Activated CD8-positive, alpha-beta memory T cell treated with anti-CD3 and anti-CD28 coated beads for 24 hours (primary cell): ENCODE measurements at places on chromosomes 6 and 20.

- DNase-seq: no peak
These were observed 5.5 kb downstream of the ZNF334 start for GRCh38 chr20:46507760-46508407.

GRCh38 chr20:50037123-50037522 is 54.3 kb downstream of the SNAI1 start:
- DNase-seq: no peak

DNA sequence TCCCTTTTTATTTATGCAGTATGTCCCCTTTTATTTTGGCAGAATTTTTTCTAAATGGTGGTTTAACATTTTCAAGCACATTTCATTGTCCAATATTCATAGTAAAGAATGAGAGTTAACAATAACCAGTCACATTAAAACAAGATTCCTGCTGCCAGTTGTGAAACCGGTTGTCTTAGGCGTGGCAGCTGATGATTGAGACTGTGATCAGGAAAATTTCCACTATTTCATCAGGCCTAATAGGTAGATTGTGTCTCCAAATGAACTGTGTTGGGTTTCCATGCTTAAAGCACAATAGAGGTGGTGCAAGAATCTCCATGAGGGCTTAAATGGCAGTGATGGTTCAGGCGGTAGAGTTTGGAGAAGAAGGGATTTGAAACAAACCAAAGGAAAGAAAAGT is 15.3 kb downstream of the PRDM1 start:
- DNase-seq: no peak

DNA sequence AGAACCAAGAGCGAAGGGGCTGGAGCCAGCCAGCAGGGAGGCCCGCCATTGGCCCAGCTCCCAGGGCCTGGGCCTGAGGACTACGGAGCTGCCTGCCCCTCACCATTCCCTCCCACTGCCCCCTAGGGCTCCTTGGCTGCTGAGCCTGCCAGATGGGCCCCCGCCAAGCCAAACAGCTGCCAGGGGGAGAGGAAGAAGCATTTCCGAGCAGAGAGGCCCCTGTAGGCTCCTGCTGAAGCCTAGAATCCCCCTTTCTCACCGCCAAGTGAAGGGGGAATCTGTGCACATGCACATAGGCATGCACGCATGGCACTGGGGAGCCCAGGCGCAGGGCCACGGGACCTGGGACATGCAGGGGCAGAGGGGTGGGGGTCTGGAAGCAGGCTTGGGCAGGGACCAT is 28.5 kb upstream of the MRPS18A start:
- DNase-seq: no peak

DNA sequence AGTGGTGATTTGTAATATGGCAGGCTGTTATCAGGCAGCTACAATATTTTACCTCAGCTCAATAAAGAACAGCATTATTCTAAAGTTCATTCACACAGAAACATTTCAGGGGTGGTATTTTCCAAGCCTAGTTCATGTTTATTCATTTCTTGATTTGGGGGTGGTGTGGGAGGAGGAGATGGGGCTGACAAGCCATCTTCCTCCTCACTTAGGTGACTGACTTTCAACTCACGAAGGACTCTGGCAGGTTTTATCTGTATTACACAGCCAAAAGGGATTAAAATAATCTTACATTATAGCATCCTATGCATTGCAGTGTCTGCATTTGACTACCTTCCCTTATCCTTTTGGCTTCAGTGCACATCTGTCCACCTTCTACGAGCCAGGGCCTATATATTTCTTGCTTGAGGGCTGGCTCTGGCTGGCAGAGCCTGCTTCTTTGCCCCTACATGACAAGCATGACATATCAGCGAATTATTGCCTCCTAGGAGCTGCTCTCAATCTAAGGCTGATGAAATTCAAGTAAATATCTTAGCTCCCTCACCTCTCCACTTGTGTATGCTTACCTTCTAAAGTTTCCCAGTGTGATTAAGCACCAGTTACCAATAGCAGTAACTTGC is 20.0 kb downstream of the KHDRBS2 start:
- DNase-seq: no peak

DNA sequence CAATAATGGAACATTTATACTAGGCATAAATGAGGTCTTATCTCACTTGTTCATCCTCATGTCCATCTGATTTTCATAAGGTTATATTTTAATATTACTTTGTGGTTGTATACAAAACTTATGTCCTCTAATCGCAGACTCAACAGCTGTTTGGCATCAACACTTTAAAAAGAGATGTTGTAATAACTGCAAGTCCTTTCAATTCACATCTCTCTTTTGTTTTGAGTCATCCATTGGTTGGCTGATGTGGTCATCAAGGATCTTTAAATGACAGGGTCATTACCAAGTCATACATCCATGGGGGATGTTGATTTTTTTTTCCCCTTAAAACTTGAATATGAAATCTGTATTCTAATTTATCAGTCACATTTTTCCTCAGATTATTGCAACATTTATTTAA is 299.4 kb upstream of the NRSN1 start:
- DNase-seq: no peak

GRCh38 chr6:40054186-40054585 is 119.9 kb upstream of the MOCS1 start:
- no peak for DNase-seq

DNA sequence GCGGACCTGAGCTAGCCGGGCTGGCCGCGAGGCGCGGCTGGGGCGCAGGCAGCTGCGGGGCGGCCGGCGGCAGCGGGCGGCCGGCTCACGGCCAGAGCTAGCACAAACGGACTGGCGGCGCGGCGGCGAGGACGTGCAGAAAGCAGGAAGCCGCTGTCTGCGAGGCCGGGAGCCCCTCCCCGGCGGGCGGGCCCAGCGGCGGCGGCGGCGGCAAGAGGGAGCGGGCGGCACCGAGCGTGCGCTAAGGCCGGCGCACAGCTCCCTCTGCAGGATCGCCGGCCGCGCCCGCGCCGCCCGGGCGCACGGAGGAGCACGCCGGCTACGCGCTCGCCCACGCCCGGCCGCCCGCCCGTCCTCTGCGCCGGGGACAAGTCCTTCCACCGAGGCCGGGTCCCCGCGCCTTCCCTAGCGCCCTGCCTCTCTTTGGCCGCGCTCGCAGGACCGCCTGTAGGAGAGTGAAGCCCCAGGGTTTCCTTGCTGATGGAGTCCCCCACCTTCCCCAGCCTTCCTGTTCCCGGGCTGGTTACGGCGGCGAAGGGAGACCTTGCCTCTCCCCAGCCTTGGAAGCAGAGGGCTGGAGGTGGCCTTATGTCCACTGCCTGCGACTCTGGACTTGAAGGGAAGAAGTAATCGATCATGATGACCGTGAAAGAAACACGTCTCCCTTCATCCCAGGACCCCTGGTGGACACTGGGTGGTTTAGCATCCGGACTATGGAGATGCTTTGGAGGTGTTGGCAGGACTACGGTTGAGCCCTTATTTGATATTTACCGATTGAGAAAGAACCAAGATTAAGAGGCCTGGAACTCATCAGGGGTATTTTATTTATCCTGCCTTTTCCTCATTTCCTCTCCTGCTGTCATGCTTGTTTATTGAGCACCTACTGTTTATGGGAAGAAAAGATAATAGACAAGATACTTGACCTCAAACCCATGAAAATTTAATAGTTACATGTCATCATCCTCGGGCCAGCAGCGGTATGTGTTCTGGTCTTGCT is at the start of gene PREP:
PREP (minus strand) TSS at position 144 of the 997 bp plus-strand sequence. CDS start 191 bp downstream, outside the sequence.
- peak; percentile 92 for DNase-seq

DNA sequence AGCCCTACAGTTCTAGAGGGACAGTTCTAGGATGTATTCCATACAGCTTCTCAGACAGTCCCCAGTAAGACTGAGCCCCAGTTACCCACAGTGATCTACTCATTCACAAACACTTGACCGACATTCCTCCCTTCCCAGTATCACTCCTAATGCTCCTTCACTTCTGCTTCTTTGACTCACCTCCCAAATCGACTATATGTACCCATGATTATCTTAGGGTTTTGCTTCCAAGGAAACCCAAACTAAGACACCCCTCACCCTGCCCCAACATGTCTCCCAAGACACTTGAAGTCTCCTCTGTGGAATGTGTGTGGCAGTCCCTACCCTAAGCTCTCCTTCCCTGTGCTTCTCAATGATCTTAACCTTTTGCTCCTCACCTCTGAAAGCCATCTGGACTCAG is 23.6 kb upstream of the TGM6 start:
- no peak for DNase-seq

GRCh38 chr6:159249128-159249527 is 79.9 kb downstream of the FNDC1 start:
- no peak for DNase-seq

DNA sequence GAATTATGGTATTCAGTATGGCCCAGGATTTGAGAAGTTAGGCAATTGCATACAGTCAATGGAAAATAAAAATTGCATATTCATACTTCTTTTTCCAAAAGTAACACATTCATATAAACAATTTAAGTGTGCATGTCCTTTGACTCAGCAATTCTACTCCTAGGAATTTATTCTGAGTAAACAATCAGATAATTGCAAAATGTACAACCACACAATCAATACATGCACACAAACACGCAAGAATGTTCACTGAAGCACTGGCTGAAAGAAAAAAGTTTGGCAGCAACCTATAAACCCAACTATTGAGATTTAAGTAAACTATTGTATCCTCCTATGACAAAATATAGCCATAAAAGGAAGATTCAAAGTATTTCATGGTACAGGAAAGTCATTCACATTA is 1.6 kb downstream of the CYP39A1 start:
- no peak for DNase-seq

- DNase-seq: no peak
These were observed 13.1 kb downstream of the TOP1 start for GRCh38 chr20:41041693-41042092.

DNA sequence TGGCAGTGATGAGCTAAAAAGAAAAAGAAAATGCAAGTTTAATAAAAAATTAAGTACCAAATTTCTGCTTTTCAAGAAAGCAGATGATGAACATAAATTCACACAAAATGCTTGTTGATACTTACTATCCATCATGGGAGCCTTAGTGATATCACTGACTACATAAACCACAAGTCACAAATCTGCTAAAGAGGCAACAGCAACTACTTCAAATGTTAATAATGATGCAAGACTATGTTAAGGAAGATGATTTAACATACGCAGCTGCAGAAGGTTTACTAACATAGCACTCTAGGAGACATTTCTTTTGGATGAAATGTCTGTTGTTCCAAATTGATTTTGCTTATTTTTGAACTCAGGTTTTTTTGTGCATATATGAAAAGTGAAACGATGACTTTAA is 18.6 kb downstream of the FYN start:
- DNase-seq: no peak

DNA sequence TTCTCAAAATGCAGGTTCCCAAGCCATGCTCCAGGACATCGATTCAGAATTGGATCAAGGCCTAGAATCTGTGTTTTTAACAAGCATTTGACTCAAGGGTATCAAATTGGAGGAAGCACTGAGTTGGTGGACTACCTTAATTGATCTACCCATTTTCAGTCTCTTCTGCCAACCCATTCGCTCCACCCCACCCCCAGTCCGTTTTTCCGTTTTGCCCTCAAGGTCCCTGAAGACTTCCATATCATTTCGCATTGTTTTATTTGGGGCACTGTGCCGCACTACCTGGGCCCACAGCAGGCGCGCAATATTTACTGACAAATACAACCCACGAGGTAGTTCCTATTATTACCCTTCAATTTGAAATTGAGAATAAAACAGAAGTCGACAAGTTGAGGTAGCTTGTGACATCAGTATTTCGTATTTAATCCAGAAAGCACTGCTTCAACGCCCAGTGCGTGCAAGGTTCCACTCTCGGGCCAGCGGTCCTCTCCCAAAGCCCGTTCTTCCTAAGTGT is 557 bp upstream of the DHX35 start:
- DNase-seq: no peak

DNA sequence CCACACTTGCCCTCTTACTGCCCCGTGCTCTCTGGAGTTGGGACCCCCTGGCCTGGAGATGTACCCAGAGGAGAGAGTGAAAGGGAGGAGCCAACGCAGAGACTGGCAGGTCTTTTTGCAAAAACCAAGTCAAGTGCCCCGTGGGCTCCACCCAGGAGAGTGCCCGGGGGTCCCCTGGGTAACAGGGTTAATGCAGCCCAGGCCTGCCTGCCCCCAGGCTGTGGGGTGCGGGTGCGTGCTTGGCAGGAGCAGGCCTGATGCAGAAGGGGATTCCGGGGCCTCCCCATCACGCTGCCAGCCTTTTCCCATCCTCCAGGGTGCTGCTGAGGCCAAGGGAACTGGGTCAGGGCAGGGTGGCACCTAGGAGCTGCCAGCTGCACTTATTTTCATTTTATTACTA is 184.4 kb downstream of the ERMARD start:
- DNase-seq: peak; percentile 32

GRCh38 chr6:40568062-40568708 is 19.0 kb downstream of the LRFN2 start:
- no peak for DNase-seq

DNA sequence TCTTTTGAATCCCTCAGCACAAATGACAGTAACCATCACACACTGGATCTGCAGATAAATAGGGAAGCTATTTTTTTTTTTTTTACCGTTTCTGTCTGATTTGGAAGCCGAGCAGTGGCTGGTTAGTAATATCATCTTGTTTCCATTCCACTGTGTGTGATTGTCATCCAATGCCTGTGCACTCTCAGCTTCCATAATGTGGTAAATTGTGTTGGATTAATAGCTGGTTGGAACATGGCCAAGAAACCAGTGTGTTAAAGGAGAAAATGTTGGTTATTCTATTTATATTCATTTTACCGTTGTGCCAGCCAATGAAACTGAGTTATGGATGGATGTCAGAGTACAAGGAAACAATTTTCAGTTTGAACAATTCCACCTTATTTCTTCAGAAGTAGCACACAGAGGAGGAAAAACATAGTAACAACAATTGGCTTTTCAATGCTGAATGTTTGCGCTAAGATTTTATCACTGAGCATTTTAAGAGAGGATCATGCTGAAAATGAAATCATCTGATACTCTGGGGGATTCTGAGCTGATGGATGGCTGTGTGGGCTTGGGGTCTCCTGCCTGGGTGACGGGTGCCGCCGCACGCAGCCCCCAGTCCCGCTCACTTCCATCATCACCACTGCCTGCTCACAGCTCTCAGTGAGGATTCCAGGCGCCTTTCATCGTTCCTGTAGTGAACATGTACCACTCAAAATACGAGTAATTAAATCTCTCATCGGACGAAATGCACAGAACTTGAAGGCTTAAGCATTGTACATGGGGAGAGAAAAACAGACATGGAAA is 40.7 kb upstream of the EXOC2 start:
- DNase-seq: no peak

GRCh38 chr6:44590471-44590870 is 203.0 kb downstream of the CDC5L start:
- DNase-seq: no peak

- no peak for DNase-seq
These were observed 286.2 kb upstream of the EXOC2 start for GRCh38 chr6:978937-979685.

- DNase-seq: peak; percentile 75
These were observed 42.5 kb downstream of the EIF2S2 start for GRCh38 chr20:34069341-34070078.

- DNase-seq: no peak
These were observed 67.9 kb downstream of the KIF13A start for GRCh38 chr6:17919496-17919895.

- no peak for DNase-seq
These were observed 87.5 kb upstream of the RPS6KA2 start for GRCh38 chr6:166714581-166714980.

DNA sequence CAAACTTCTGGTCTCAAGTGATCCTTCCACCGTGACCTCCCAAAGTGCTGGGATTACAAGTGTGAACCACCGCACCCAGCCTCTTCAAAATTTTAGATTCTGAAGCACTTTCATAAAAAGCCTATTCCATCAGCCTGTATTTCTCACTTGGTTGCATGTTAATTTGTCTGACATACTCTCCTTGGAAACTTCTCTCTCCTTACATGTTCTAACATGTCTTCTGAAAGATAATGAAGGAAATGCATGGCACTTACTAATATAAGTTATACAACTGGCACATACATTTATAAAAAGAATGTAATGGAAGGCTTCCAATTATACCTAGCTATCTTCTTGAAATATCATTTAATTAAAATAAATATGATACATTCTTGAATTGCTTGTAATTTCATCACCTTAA is 597.5 kb downstream of the TBC1D32 start:
- DNase-seq: no peak
